ENCODE measurements at places on chromosomes 2 and 18.
A peak's percentile ranks its signal among the peaks of the same experiment; 100 is the strongest.

- DNase-seq: no peak
Measured at GRCh38 chr2:156006721-156007618, 325.6 kb downstream of the NR4A2 start.

GRCh38 chr18:80104364-80104779, 4.7 kb upstream of the ADNP2 start:
- no peak for DNase-seq

- no peak for DNase-seq
Measured at GRCh38 chr2:11697103-11697871, 27.3 kb upstream of the NTSR2 start.

- no peak for DNase-seq
Measured at GRCh38 chr2:239494578-239494977, 93.8 kb upstream of the HDAC4 start.

DNA sequence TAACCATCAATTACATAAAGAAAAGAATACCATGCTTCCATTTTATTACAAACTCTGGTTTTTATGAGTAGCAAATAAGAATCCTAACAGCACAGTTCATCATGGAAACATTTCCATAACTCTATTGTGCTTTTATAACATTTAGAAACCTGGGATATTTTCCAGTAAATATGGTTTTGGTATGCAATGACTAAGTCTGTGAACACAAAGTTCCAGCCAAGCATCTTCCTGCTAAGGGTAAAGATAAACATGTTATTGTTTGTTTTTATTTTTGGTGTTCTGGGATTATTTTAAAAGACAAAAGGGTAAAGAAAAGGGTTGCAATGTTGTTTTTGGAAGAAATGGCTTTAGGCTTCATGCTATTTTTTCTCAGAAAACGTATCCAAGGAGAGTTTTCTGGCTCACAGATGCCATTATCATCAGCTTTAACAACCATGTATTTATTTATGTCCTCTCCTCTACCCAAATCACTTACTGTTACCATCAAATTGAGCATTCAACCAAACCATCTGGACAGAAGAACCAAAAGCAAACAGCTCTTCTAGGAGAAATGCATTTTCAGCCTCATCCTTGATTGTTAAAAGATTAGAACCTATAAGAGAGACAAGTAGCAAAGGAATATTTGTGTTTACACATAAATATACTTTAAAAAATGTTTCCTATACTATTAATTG, 116.0 kb downstream of the PLA2R1 start:
- DNase-seq: no peak

DNA sequence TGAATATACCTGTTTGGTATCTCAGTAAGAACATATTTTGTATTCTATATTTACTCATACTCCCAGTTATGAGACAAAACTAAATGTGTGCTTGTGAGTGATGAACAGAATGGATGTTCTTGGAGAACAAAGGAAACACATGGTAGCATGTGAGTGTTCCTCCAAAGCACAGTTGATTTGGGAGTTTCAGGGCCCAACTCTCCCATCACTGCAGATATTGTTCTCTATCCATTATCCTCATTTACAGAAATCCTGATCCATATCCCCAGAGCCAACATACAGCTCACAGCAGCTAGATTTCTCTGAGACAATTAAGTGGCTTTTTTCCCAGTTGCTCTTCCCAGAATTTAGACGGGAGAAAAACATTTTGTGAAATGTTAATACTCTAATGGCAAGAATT, 75.6 kb upstream of the MAPRE2 start:
- no peak for DNase-seq

DNA sequence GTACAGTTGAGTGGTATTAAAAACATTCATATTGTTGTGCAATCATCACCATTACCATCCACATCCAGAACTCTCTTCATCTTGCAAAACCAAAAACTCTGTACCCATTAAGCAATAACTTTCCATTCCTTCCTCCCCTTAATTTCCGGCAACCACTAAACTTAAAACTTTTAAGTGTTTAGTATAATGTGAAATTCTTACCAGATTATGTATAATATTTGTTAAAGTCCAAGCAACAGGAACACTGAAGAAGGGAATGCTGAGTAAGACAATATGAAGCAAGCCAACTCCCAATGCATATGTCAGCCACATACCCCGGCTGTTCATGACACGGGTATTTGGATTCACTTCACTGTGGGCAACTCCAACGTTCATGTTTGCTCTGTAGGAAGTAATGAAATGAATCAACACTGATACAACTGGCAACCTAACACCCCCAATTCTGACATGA, 1.9 kb downstream of the ORMDL1 start:
- DNase-seq: peak; percentile 9

GRCh38 chr2:14907014-14907612, 274.6 kb downstream of the LRATD1 start:
- DNase-seq: no peak

- DNase-seq: no peak
Measured at GRCh38 chr2:138948070-138948539, 167.9 kb upstream of the NXPH2 start.

DNA sequence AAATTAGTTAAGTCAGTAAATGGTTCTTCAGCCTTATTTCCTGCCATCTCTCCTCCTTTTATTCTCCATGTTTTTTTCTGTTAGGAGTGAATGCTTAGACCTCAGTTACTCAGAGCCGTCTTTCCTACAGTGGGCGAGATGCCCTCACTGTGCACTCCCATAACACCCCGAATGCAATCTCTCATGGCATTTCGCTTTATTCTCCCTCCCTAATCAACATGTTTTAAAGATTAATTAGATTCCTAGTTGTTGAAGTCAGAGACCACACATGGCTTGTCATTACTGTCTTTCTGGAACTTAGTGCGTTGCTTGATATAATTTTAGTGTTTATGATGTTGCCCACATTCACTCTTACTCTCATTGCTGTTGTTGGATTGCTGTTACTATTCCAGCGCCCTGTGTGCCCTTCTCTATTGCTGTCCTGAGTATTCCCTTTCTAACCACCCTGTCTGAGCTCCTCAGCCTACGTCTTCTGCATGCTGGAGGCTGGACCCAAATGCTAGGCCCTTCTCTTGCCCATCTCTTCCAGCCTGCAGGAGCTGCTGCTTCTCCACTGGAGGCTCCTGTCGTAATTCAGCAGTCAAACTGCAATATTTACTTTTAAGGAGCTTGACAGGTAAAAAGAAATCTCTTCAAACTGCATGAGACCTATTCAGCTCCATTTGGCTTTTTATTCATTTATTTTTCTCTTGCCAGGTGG, 99.3 kb downstream of the MAP2 start:
- DNase-seq: no peak

GRCh38 chr18:22170421-22171257, 1.2 kb downstream of the GATA6 start:
- DNase-seq: no peak

DNA sequence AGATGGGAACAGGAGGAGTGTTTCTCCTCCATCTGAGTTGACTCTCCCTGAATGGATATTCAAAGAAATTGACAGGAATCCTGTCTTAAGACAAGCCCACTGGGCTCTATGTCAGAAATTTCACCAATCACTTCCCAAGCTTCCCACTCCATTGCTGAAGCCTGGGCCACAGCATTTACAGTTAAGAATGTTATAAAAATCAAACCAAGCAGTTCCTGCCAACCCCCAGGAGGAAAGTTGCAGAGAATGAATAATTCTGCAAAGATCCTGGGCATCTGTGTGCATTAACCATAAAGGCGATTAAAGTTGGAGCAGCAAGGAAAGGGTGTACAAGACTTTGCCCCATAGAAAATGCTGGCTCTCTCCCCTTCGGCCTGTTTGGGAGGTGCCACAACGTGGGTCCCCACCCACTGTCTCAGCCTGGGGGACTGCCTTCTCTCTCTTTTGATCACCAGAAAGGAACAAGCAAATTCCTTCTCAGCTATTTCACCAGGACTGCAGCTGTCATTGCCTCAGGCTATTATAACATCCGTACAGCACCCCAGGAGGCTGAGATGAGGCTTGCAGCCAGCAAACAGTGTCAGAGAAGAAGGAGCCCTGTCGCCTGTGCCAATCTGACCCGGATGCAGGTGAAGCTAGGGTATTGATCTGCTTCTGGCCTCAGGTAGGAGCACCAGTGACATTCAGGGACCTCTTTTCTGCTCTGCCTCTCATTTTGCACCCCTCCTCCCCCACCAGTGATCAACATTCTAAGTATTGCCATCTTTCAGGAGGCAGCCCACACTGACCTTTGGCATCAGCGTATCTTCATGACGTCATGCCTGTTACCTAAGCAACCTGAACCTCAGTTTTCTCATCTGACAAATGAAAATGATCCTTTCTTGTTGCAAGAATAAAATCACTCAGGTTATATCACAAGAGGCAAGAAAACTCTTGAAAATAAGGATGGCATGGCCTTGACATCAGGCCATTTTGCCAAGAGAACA, 219.0 kb downstream of the SH3BP4 start:
- no peak for DNase-seq

DNA sequence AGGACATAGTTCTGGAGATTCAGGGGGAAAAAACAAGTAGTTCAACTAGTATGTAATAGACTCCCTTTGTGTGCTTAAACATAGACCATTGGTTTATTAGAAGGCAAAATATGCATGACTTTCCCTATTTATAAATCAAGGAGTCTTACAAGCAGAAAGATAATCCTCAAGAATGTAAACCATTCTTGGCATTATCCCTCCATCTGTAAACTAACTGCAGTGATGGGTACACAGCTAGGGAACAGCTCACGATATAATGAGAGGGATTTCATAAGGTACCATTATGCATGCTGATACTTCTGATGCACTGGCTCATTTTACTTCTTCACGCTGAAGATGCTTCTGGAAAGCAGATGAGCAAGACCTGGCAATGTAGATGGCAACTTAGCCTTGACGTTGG, 878 bp downstream of the FBXO15 start:
- no peak for DNase-seq

GRCh38 chr2:217753460-217754200, 249.2 kb downstream of the TNS1 start:
- DNase-seq: no peak

DNA sequence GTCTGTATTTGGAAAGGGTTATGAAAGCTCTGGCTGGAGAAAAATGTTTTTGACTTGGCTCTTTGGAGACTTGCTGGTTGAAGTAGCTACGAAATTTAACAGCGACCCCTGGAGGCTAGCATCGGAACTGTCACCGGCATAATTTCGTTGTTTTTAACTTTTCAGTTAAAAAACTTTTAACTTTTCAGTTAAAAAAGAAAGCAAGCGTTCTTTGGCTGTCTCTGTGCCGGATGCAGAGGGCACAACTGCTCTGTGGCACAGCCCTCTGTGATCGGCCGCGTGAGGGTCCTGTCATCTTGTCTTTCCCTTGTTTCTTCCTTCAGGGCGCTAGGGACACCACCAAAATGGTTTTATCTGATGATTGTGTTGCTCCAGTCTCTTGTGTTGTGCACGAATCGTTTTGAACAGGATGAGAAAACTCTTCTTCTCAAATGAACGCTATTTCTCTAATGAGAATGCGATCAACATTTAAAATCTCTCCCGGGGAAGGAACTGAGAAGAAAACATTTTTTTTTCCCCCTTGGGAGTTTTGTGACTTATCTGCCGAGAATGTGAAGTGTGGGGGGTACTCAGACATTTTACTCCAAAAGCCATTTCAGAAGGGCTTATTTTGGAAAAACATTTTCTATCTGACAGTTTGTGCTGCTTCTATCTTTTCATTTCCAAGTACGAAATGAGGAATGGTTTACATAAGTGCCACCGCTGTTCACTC, 57.1 kb downstream of the ADCYAP1 start:
- DNase-seq: peak; percentile 29

All from CD4-positive, alpha-beta T cell treated with Interleukin-21 for 1 hour (primary cell).